ENCODE measurements at places on chromosomes 6 and 20.
A peak's percentile ranks its signal among the peaks of the same experiment; 100 is the strongest.

DNA sequence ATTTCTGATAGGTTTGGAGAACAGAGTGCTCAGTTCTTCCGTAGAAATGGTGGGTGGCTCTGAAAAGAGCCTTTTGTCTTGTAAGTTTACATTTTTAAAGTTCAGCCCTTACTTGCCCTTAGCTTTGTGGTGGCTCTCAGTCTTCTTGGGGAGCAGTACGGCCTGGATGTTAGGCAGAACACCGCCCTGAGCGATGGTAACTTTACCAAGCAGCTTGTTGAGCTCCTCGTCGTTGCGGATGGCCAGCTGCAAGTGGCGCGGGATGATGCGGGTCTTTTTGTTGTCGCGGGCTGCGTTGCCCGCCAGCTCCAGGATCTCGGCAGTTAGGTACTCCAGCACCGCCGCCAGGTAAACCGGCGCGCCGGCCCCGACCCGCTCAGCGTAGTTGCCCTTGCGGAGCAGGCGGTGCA is 19.5 kb downstream of the OR2B2 start:
- ATAC-seq: no peak

- no peak for ATAC-seq
These were observed 987.5 kb downstream of the HACE1 start for GRCh38 chr6:103872233-103872632.

GRCh38 chr6:148700047-148700715 is 46.6 kb upstream of the UST start:
- no peak for ATAC-seq

DNA sequence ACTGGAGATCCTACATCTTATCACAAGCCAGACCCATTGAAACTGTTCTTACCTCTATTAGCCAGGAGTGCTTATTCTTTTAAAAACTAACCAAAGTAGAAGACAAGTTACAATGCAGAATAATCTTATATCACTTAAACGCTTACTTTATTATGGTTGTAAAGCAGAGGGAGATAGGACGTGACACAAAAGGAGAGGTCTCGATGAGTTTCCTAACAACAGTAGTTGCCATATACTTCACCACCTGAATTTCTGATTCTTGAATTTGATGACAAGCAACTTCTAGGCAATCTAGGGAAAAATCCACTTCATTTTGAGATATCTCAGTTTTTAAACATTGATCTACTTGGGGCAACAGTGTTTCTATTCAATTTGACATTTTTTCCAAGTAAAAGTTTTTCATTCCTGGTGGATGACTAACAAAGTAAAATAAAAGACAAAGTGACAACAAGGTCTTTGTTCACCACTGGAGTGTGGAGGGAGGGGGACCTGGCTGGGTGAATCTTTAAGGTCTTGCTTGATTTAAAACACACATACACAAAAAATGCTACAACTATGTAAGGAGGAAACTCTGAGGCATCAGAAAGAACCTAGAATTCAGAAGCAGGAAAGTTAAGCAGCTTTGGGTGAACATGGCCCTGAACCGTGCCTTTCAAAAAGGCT is 110.9 kb downstream of the SMLR1 start:
- ATAC-seq: no peak

GRCh38 chr6:36373368-36374019 is 14.0 kb downstream of the ETV7 start:
- no peak for ATAC-seq

GRCh38 chr6:31795616-31796298 is at the start of gene VARS1:
Gene VARS1 (minus strand): TSS chr6:31795752. CDS start chr6:31795217, 535 bp downstream.
- ATAC-seq: peak; percentile 98

DNA sequence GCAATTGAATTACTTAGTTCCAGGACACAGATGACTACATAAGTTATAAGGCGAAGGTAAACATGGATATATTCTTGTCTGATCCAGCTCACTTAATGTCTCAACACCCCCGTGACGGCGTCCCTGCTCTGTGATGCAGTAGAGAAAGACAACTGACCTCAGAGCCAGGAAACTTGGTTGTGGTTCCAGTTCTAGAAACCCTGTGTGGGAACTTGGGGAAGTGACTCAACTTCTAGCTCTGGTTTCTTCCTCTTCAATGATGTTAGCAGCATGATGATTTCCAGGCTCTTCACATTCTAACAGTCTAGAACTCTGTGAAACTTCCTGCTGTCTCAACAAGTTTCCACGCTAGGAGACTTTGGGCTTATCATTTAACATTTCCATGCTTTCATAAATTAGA is 18.4 kb downstream of the LAMA4 start:
- no peak for ATAC-seq

- no peak for ATAC-seq
These were observed 20.3 kb downstream of the MUCL3 start for GRCh38 chr6:30960907-30961673.

Measured in gastroesophageal sphincter (tissue), 4 donors.